ENCODE measurements at places on chromosomes 3 and 15.

DNA sequence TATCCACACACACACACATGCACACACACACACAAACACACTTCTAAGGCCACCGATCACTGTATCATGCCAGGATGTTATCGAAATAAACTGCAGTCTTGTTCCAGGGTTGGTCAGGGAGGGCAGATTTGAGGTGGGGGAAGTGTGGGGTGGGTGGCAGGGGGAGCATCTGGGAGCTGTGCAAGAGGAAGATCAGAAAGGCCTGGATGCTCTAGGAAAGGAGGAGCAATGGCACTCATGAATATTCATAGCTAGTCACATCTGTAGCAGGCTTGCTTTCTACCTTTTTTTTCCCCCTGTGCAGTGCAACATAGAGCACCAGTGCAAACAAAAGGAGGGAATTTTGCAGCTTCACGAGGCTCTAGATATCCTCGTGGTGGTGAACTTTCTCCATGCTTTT is 84.9 kb downstream of the MEIS2 start:
- no peak for DNase-seq

GRCh38 chr3:160815280-160815679 is 59.2 kb downstream of the PPM1L start:
- DNase-seq: no peak

GRCh38 chr3:115341208-115341607 is 194.1 kb upstream of the ZBTB20 start:
- no peak for DNase-seq

GRCh38 chr3:48845170-48845569 is 2.5 kb downstream of the PRKAR2A start:
- no peak for DNase-seq

DNA sequence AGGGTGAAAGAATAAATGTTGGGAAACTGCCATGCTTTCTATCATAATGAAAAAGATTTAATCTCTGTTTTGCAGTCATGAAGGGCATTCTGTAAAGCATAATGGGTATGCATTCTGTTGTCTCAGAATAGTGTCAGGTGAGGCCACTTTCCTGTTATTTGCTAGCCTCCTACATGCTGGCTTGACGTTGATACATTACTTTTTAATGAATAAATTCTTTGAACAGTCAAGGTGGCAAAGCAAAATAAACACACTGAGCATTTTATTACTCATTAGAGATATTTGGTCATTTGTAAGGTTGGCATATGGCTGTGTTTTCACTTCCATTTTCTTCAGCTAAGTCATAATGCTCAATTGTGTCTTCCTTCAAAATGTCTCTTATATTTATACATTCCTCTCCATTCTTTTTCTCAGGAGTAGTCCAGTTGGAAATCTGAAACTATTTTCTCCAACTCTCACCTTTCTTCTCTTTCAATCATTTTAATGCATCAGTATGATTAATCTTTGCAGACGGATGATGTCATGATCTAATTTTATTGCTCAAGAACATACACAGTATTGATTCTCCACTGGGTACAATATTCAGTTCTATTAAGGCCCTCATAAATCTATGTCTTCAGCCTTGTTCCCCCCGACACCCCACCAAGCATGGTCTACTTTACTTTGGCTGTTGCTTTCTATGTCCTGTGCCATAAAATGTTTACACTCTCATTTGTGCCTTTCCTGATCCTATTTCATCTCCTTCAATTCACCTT is 290.7 kb downstream of the GBE1 start:
- DNase-seq: no peak

GRCh38 chr3:196501316-196502044 is 2.1 kb downstream of the RNF168 start:
- DNase-seq: no peak

DNA sequence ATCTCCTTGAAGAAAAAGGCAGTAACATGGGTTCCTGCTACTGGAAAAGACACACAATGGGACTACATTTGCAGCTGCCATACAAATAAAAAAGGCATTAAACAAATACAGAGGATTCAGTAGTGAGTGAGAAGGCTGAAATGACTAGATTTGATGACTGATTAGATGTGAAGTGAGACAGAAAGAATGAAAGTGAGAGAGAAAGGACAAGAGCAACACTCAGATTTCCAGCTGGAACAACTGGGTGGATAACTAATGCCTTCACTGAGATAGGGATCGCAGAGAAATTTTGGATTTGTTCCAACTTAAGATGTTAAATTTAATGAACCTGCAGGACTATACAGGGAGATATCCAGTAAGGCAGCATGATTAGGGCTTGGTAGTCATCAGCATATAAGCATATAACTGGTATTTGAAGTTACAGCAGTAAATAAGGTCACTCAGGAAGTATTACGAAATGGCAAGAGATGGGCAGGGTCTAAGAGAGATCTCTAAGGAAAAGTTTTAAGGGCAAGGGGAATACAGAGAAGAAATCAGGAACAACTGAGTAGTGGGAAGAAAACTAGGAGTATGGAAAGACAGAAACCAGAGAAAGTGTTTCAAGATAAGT is 8.2 kb downstream of the OSBPL11 start:
- DNase-seq: no peak

DNA sequence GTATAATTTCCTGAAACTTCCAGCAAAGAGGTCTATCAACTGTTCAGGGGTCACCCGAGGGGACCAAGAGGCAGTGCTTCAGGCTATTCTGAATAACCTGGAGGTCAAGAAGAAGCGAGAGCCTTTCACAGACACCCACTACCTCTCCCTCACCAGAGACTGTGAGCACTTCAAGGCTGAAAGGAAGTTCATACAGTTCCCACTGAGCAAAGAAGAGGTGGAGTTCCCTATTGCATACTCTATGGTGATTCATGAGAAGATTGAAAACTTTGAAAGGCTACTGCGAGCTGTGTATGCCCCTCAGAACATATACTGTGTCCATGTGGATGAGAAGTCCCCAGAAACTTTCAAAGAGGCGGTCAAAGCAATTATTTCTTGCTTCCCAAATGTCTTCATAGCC is 6.8 kb downstream of the GCNT3 start:
- DNase-seq: no peak

GRCh38 chr3:154334973-154335420 is 10.7 kb upstream of the DHX36 start:
- DNase-seq: no peak

- no peak for DNase-seq
These were observed 13.4 kb downstream of the APOD start for GRCh38 chr3:195570344-195570743.

DNA sequence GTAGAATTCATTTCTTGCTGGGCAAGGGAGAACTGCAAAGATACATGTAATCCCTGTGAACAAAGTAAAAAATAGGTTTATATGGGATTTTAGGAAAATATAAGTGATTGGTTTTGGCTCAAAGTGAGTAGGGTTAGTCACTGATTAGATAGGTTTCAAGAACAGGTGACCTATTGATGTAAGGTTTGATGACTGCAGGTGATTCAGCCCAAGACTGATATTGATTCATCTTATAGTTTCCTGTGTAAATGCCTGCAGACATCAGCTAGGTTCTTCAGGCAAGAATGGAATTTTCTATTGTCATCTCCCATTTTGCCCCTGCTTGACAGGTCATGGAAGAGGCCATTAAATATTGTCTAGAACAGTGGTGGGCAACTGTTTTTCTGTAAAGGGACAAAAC is 23.9 kb upstream of the ARID3B start:
- no peak for DNase-seq

GRCh38 chr15:100311154-100311625 is 30.6 kb downstream of the ADAMTS17 start:
- no peak for DNase-seq

DNA sequence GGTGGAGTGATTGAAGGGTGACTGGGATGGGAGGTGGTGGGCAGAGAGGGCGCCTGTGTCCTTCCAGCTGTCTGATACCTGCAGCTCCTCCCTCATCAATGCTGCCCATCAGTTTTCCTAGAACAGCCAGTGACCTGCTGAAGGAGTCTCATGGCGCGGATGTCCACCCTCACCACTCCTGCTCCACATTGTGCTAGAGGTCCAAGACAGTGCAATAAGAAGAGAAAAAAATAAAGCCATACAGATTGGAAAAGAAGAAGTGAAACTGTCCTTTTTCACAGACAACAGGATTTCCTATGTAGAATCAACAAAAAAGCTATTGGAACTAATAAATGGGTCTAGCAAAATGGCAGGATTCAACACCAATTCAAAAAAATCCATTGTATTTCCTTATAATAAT is 7.4 kb downstream of the ZDHHC19 start:
- DNase-seq: no peak

DNA sequence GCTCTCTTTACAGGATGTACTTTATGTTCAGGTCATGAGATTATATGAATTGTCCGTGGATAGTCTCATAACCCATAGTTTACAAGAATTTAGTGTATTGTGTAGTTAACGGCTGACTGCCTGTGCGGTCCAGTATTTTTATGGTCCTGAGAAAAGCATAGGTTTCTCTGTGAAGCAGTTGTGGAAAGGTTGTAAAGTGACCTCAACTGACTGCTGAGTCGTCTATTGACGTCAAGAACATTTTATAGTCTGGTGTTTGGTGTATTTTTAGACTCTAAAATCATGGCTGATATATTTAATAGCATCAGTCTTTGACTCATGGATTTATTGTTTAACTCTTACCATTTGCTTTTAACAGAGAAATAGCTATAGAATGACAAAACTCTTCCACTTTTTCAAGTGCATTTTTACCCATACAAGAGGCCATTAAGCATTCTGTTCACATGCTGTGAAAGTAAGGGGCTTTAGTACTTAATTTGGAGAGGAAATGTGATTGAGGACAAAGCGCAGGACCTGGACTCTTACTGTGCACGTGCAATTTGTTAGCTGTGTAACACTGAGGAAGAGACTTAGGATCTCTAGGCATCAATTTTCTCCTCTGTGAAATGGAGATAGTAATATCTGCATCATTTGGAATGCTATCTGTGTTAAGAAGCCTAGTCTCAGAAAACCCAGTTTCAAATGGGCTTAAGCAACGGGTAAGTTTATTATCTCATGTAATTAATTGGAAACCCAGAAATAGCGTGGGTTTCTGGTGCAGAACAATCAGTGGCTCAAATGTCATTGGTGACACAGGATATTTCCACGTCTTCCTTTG is 240.8 kb downstream of the NFKBIZ start:
- no peak for DNase-seq

DNA sequence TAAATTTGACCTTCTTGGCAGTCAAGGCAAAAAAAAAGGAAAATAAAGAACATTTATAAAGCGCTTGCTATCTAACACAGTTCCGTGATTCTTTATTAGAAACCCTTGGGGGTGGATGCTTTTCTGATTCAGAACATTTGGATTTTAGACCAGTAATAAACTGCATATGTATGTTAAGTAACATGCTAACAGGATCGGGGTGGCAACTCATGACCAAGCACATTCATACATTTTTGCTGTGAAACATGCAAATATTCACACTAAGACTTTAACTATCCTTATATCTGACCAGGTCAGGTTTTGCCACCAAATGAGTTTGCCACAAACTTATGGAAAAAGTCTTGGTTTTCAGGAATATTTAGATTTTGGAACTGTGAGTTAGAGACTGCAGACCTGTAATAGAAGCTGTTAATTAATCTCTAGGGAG is 30.4 kb upstream of the KLF13 start:
- DNase-seq: no peak

- DNase-seq: no peak
These were observed 9.8 kb downstream of the SCG5 start for GRCh38 chr15:32651229-32651837.

DNA sequence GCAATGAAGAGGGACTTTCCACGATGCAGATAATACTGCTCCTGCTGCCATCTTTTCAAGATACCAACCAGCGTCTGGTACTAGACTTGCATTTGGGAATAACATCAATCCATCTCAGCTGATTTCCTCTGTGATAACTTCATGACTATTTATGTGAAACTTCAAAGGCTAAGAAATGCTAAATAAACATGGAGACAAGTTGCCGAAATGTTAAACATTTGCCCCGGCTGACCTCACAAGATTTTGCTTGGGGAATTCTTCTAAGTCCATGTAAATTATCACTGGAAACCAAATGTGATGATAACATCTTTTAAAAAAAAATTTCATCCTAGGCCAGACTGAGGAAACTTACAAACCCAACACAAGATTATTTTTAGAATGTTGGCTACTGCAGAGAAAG is 185.8 kb upstream of the PRICKLE2 start:
- no peak for DNase-seq

DNA sequence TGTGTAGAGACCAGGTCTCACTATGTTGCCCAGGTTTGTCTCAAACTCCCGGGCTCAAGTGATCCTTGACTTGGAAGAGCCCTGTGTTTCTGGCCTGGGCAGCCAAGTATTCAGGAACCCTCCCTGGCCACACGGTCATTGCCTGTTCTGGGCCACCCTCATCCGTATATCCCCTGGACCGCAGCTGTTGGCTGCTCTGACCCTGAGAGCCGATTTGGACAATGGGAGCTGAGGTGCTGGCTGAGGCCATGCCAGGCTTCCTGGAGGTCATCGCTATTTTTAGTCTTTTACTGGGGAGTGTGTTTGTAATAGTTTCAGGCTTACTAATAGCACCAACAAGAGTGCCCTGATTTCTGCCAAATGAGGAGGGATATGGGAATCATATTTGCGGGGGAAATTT is 60.7 kb downstream of the ADAMTS7 start:
- no peak for DNase-seq

DNA sequence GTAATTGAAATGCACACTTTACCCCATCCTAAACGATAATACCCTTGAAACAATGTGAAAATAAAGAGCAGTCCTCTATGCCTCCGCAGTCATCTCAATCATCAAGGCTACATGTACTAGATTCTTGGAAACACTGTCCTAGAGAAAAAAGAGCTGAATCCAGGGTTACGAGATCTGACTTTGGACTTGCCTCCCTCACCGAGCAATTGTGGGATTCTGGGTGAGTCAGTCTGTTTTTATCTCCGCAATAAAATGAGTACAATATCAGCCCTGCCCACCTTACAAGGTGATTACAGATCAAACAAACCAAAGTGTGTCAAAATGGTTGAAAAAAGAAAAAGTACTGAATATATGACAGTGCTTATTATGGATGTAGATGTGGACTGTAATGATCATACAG is 152.3 kb upstream of the SNTN start:
- DNase-seq: no peak

- no peak for DNase-seq
These were observed 753.4 kb downstream of the FHIT start for GRCh38 chr3:60497902-60498301.

DNA sequence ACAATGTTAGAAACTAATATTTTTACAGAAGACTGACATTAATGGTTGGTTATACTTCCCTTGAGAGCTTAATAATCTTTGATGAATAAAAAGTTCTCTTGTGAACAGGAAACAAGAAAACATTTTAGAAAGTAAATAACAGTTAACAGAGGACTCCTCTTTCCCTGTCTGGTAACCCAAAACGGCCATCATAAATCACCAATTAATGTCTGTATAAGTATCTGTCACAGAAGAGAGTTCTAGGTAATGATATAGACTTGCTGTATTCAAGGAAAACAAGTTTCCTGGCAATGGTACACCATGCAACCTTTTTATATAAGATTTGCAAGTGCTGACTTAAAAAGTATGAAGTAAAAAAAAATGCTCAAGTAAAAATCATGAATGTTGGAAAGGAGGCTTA is 426.7 kb downstream of the SOX2 start:
- no peak for DNase-seq

- no peak for DNase-seq
These were observed 8.1 kb downstream of the RAD18 start for GRCh38 chr3:8954938-8955763.

- DNase-seq: no peak
These were observed 164.8 kb upstream of the CBLB start for GRCh38 chr3:106033654-106034053.

- no peak for DNase-seq
These were observed 16.4 kb upstream of the ANXA2 start for GRCh38 chr15:60414016-60414682.
